MV-4-11 (cell line): ENCODE measurements at places on chromosomes 2 and 18.
A peak's percentile ranks its signal among the peaks of the same experiment; 100 is the strongest.

GRCh38 chr2:214232271-214232670, 178.6 kb upstream of the VWC2L start:
- no peak for DNase-seq

DNA sequence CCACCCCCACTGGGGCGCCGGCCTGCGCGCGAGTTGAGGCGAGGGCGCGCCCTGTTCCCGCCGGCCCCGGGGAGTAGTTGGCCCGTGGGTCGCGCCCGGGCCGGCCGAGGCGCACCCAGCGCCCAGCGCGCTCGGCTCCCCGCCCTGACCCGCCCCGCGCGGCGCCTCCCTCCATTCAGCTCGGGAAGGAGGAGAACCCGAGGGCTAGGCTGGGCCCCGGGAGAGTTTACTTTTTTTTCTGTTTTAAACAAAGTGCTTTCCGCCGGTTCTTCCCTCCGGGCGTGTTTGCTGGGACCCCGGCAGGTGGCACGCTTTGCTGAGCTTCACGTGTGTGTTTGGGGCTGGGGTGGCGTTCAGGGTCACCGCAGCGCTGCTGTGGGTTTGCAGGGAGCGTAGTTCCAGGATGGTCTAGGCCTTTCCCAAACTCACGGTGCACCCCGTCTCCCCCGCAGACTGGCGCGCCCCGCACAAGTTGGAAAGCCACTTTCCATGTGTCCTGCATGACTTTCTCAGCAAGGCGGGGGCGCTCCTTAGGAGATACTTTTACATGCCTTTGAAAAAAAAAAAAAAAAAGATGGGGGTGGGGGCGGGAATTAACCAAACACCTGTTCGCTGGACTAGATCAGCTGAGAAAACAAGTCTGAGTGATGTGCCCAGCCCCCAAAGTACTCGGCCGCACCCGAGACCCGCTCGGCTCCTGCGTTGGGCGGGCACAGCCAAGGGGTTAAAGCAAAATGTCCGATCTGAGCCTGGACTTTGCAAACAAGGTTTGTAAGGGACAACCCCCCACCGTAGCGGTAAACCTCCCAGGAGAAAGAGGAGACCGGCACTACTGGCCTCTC, 825 bp downstream of the ITGA6 start:
- no peak for DNase-seq

DNA sequence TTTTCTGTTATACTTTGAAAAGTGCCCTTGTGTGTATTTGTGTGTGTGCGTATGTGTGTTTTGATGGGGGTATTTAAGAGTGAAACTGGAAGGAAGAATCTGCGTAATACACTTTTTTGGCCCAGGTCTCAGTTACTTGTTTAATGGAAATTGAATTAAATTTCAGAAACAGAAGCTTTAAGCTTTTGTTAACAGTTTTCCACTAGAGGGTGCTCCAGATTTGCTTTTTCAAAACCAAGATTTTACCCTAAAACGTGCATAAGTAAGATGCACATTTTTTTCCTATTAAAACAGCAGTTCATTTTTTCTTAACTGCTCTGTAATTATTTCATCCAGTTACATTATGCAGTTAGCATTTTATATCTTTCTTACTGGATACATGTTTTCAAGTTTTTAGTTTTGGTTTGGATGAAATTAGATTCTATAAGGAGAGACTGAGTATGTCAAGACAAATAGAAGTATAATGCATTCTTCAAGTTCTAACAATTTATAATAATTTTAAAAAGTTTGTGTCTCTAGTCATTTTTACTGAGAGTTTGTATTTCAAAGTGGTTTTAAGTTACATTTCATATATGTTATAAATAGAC, 97.2 kb downstream of the PIK3C3 start:
- DNase-seq, result no peak

DNA sequence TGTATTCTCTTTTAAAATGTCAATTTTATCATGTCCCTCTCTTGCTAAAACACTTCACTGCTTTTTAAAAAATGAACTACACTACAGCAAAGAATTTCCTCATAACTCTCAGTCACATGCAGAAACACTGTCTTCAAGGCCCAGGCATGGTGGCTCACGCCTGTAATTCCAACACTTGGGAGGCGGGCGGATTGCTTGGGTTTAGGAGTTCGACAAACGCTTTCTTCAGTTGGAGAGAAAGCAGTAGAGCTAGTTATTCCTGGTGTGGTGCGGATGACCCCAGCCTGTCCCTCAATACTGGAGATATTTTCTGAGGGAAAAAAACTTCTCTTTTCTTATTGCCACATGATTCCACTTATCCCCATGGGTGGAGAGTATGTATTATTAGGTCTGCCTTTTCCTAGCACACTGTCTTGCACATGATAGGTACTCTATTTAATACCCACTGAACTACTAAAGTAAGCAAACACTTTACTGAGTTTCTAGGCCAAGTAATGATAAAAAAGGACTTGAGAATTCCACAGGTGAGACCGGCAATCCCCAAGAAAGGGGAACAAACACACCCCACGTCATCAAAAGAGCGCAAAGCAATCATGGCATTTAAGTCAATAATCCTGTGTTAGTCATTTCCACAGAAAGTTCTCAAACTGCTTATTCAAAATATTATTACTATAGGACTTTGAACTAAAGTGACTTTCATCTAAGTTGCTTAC, 77.1 kb downstream of the SPIRE1 start:
- no peak for DNase-seq

DNA sequence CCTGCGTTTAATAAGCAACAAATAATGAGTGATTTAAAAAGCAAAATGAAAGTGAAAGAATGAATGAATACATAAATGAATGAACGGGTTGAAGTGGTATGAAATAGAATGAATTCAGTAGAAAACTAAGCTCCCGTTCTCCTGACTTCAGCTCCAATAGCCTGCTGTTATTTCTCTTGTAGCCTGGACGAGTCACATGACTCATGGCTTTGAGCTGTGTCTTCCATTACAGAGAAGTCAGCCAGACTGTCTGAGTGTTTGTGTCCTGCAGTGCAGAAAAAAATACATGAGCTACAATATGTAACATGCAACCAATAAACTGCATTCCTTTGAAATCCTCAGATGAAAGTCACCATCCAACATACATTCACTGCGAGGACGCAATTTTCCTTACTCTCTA, 21.2 kb downstream of the SCG2 start:
- DNase-seq, result no peak

DNA sequence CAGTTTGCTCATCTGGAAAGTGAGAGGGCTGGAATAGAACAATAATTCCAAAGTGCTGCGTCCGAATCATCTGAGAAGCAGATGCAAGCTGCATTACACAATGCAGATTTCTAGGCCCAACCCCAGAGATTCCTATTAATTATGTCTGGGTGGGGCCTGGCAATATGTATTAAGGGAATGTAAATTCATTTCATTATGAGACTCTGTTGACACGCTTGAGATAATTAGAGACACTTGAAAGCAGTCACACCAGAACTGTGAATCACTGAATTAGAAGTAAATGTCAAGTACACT, 54.7 kb upstream of the HK2 start:
- no peak for DNase-seq

DNA sequence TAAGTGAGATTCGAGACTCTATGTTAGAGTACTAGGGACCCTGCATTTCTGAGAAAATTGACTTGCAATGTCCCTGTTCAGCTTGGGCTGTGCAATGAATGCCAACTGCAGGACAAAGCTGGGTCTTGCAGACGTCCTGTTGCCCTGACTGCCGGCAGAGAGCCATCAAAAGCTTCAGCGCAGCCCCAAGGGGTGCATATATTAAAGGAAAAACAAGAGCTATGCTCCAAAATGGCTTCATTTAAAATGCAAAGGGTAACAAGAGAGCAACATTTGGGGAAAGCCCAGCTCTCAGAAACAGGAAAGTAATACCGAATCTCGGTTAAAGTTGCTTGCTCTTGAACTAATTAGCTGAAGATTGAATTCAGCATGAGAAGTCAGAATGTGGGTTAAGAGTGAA, 110.9 kb upstream of the PNPT1 start:
- DNase-seq, result no peak

DNA sequence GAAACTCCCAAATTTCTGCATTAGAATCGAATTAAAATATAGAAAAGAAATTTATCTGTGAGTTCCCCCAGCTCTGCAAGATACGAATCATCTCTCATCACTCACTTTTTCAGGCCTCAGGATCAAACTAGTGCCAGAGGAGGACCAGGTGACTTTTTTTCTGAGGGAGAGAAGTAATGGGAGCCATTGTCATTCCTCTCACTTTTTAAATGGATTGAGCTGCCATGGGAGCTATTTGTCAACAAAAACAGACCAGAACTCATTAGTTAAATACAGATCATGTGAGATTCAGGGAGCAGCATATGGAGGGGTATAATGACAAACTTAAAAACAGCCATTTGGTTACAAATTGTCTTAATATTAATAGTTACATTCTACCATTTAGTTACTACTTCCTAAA, 594.4 kb downstream of the DPP10 start:
- DNase-seq, result no peak

GRCh38 chr2:209383212-209383611, 40.6 kb upstream of the MAP2 start:
- peak; percentile 69 for DNase-seq

DNA sequence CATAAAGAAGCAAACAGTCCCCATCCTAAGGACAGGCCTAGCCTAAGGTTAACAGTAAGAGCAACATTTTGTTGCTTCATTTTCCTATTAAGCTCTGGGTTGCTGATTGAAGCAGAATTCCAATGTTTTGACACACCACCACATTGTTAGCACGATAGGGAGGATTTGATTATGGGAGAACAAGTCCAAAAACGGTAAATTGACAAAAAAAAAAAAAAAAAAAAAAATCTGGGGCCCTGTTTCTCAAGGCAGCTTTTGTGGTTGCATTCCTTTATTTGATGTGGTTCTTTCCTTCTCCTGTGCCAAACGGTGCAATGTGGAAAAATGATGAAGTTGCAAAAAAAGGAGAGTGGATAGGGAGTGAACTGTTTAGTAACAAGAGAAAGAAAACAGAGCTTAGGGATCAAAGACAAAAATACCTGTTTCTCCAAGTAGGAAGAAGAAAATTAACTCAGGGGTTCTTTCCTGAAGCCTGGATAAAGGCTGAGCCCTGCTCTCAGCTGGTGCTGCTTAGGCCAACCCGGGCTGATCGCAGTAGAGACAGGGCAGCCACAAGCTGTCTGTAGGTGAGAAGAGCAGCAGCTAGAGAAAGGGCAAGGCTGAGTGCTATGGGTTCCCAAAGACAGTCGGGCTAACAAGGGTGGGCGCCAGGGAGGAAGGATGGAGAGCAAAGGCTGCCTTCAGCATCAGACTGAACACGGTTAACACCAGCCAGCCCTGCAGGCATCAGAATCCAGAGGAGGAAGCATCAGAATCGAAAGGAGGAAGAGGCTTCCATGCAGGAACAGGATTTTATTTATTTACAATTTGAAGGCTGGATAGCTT, 167.8 kb upstream of the FOSL2 start:
- DNase-seq, result peak; percentile 44

GRCh38 chr18:6219116-6219717, 195.5 kb downstream of the L3MBTL4 start:
- DNase-seq, result peak; percentile 47

DNA sequence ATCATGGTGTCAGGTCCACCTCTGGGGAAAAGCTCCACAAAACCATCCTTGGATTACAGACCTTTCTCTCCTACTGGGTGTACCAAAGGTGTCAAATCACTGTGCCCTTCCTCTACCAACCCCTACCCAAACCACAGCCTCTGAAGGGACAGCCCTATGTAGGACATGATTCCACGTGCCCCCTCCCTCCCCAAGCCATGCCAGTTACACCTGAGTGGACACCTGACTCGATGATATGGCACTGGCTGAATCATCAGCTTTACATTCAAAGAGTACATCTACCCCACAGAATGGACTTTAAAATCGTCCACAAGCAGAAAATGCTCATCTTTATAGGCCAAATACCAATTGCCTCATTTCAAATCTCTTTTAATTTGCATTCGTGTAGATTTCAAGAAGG, 26.0 kb downstream of the TRABD2A start:
- no peak for DNase-seq

GRCh38 chr2:23230885-23231284, 154.1 kb upstream of the KLHL29 start:
- no peak for DNase-seq

- no peak for DNase-seq
Observed at GRCh38 chr18:78773819-78774218, 205.8 kb upstream of the SALL3 start.

DNA sequence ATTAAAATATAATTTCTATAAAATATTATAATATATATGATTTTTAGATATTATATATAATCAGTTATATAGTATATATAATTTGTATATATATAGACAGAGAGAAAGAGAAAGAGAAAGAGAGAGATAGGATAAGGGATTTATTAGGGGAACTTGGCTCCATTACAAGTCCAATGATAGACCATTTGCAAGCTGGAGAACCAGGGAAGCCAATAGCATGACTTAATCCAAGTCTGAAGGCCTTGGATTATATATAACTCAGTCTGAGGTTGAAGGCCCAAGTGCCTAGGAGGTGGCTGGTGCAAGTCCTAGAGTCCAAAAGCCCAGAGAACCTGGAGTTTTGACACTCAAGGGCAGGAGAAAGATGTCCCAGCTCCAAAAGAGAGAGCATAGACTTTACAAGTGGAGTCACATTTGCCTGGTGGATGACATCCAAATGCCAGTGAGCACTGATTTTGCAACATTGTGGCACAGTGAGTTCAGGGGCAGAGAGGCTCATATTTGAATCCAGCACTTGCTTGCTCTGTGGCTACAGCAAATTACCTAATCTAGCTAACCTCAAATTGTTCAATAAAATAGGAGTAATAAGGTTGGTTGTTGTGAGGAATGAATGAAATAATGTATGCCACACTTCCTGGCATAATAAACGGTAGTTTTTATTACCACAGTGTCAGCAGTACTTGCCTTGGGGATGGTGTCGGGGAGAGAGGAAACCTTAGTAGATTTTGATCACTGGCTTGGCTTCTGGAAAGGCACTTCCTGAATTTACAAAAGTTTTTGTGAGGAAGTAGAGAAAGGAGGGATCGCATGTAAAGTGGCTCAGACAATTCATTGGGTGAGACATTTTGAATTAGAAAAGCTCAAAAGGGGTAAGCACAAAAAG, 69.6 kb upstream of the CD28 start:
- DNase-seq, result peak; percentile 85

DNA sequence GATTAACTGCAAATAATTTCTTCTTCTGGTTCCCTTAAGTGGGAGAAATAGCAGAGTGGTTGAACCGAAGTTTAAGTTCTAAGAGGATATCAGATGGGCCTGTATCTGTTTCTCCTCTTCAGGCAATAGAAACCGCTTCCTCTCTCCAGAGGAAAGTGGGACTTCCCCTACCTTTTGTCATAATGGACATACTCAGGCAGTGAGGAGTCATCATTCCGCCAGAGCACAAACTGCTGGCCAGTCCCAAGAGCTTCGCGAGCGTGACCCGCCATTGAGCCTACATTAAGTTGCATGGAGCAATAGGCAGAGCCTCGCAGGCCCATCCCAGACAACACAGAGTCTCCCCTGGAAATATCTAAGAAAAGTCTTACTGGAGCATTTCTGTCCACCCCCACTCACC, 158.9 kb downstream of the LDLRAD4 start:
- DNase-seq, result peak; percentile 39

DNA sequence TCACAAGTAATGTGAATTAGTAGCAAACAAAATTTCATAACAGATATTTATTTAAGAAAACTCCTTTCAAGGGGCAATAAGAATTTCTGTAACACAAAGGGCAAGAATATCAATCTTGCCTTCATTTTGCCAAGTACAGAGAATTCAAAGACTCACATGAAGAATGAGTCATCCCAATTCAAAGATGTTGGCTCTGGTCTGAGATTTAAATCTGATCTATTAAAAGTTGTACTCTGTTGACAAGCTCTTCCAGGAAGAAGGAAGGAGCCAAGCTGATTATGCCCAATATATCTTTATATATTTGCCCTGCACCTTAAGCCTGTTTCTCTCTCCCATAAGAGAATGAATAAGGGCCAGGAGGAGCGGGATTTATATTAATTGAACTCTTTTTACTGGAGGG, 55.9 kb upstream of the RPE start:
- no peak for DNase-seq
